ENCODE measurements at places on chromosomes 2 and 18.

- DNase-seq, result peak; percentile 1
Observed at GRCh38 chr2:128809880-128810279, 491.2 kb upstream of the HS6ST1 start.

- DNase-seq, result no peak
Observed at GRCh38 chr2:3460156-3460555, 59.2 kb downstream of the ADI1 start.

GRCh38 chr2:231617059-231617926 lies 24.6 kb downstream of the TEX44 start:
- no peak for DNase-seq

GRCh38 chr2:124959581-124959980 lies 934.5 kb downstream of the CNTNAP5 start:
- no peak for DNase-seq

- DNase-seq, result no peak
Observed at GRCh38 chr2:174666845-174667244, 69.2 kb upstream of the WIPF1 start.

DNA sequence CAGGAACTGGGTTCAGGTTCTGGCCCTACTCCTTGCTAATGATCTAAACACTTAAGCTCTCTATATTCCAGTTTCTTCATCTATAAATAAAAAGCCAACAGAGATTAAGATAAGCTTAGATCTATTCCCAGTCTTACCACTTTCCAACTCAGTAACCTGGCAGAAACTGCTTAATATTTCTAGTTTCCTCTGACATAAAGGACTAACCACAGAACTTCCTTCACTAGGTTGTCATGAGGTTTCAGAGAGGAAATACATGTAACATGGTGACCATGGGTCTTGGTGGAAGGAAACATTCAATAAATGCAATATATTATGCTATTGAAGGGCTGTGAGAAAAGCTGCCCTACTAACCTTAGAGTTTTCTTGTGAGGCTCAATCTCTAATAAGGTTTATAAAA lies 114.4 kb upstream of the PDE1A start:
- DNase-seq, result no peak

- DNase-seq, result no peak
Observed at GRCh38 chr2:239370876-239371725, 29.7 kb downstream of the HDAC4 start.

GRCh38 chr18:2087877-2088673 lies 483.2 kb downstream of the METTL4 start:
- no peak for DNase-seq

DNA sequence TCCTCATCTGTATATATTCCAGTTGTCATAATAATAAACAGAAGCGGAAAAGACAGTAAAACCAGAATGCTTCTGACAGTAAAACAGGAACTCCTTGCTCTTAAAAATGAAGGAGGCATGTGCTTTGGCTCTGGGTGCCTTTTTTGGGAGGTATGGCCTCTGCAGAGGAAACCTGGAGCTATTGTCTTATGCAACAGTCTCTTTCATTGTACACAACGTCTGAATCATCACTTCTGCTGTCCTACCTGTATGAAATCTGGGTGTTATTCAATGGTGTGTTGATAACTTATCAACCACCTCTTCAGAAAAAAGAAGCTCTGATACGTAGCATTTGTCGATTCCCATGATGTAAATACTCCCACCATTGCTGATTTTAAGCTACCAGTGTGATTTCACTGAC lies 64.8 kb downstream of the CDCA7 start:
- DNase-seq, result no peak

GRCh38 chr2:112712903-112713584 lies 7.8 kb upstream of the NT5DC4 start:
- peak; percentile 92 for DNase-seq

- DNase-seq, result no peak
Observed at GRCh38 chr2:17689010-17689409, 64.6 kb downstream of the SMC6 start.

- DNase-seq, result peak; percentile 57
Observed at GRCh38 chr2:43708891-43709290, 32.7 kb upstream of the C1GALT1C1L start.

GRCh38 chr2:159605441-159606178 lies 10.7 kb downstream of the BAZ2B start:
- no peak for DNase-seq

- peak; percentile 72 for DNase-seq
Observed at GRCh38 chr2:17979707-17980106, 101.2 kb downstream of the KCNS3 start.

- no peak for DNase-seq
Observed at GRCh38 chr2:217673627-217674026, 329.2 kb downstream of the TNS1 start.

DNA sequence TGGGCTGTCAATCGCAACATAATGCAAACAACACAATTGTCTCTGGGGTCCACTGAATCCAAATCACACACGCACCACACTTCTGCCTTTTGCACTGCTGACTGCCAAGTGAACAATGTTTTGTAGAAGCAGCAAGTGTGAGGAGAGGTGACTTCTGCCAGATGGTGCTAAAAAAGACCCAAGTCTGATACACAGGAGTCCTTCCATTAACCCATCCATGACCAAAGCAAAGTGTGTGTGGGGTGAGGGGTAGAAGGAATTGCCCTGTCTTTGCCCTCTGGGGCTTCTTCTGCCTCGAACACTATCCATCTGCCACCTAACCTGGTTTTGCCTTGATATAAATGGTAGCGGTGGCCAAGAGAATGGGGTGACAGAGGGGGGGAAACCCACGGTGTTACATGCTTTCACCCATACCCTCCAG lies 50.0 kb downstream of the C2orf42 start:
- DNase-seq, result no peak

GRCh38 chr2:50395605-50396297 lies 636.2 kb downstream of the NRXN1 start:
- DNase-seq, result no peak

DNA sequence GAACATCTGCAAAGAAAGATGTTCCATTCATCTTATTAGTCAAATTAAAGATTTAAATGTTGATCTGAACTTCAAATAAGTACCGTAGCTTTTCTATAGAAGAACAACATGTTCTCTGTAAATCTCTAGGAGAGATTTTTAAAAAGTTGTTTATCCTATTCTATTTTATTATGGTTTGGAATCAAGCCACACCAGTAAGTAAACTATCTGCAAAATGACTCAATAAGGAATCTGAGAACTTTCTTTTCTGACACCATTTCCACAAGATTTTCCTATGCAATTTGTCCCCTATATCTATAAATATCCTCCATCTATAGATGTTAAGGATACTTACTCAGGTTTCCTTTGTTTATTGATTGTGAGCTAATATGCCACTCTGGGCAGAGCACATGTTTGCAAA lies 736.6 kb downstream of the CBLN2 start:
- DNase-seq, result peak; percentile 5

DNA sequence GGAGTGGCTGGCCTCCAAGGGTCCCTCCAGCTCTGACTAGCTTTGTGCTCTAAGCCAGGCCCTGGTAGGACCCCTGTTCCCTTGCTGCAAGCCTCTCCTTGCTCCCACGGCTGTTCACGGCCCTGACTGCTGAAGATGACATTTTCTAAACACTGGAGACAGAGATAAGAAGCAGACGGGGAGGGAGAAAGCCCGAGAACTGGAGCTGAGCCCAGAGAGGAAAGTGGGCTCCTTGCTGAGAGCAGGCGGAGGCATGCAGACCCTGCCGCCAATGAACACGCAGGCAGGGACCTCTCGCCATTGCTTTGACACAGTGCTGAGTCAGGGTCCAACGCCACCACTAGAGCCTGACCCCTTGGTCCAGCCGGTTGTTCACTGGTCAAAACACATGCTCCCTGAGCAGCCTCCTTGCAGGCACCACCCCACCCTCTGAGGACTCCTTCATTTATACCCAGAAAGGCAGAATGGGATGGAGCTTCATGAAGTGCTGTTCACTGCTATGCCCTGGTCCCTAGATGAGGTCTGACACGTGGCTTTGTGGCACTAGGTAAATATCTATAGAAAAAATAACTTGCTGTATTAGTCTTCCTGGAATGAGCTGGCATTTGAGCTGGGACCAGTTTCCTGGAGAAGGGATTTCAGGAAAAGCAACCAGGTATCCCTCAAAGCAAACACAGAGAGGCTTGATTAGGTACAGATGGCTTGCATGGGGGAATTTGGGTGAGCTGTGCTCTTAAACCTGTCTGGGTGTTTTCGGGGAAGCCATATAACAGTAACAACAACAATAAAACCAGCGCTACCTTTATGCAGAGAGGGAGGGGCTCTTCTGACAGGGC lies 65.7 kb downstream of the MCFD2 start:
- DNase-seq, result peak; percentile 98

DNA sequence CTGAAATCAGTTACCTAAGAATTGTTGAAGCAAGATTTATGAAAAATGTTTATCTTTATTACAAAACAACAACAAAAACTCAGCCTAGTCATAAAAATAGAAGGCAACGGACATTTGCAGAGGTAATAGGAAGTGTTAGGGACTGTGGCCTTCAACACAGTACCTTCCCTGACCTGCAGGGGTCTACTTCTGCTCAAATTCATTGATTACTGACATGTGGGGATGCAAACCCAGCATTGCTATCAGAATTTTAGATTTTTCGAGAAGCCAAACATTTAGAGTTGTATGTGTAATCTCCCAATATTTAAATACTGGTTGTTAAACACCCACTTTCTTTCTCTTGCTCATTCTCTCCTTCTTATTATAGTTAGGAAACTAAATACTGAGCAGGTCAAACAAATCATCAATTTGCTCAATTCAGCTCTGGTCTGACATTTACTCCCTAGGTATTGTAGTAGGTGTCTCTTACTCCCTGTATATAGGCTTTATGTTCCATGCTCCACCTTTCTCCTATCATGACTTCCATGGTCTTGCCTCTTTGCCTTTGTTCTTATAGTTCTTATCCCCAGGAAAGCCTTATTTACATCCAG lies 198.5 kb downstream of the UBE2E3 start:
- DNase-seq, result no peak

DNA sequence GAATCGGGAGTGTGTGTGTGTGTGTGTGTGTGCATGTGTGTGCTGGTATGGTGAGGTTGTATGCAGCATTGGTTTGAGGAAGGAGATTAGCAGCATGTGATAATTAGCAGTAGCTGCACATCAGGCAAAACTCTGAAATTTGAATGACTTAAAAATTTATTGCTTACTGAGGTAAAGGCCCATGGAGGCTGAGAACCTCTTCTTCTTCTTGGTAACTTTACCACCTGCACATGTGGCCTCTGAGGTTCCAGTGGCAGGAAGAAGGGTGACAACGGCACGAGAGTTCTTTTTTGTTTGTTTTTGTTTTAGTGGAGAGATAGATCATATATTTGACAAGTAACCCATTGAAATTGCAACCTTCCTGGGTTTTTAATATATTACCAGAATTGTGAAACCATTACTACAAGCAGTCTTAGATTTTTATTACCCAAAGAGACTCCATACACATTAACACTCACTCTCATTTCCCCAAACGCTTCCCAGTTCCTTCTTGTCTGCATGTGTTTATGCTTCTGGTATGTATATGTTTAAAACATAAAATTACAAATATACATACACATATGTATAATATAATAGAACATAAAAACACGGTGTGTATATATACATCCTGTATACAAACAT lies 292.1 kb downstream of the PTGR3 start:
- DNase-seq, result no peak

GRCh38 chr2:145094370-145094769 lies 574.5 kb upstream of the ZEB2 start:
- DNase-seq, result peak; percentile 33

GRCh38 chr2:117661619-117662018 lies 152.9 kb upstream of the DDX18 start:
- no peak for DNase-seq

DNA sequence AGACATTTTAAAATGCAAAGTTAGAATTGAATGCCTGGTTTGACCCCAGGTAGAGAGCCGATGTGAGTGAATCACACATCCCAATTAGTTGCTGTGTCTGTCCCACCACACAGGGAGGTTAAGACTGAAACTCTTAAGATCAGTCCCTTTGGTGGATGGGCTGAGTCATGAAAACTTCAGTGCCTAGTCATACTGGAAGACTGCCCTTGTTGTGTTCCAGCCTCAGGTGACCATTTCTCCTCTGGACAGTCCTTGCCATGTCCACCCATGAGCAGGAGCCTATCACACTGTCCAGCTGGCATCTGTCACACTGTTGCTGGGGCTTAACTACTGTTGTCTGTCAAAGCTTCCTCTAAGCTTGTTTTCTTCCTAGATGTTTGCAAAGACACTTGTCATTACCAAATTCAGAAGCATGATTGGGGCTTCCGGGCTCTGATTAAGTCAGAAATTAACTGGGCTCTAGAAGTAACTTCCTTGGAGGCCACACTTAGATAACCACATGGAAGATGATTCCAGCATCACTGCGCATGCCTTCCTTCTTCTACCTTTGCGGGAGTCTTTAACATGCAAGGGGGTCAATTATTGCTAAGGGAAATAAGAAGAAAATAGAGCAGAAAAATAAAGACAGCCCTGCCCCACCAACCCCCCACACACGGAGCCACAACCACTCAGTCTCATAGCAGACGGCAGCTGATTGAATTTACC lies 21.3 kb downstream of the CYRIA start:
- peak; percentile 46 for DNase-seq

GRCh38 chr2:16394072-16394985 lies 271.3 kb downstream of the CYRIA start:
- no peak for DNase-seq

GRCh38 chr2:234366891-234367290 lies 130.0 kb downstream of the ARL4C start:
- DNase-seq, result peak; percentile 45

DNA sequence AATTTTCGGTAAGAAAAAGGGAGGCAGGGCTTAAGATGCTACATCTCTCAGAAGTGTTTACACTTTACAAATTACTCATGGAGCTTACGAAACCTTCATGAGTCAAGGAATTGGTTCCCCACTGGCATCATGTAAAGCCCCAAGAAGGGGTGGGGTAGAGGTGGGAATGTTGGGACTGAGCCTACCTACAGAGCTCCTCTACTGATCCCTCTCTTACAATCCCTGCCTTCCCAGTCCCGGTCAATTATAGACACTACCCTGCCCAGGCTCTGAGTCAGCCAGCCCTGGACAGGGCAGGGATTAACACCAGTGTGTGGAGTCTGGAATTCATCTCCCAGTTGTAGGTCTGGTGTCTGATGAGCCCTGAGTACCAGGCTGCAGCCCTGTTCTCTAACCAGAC lies 248.9 kb downstream of the PAX3 start:
- DNase-seq, result peak; percentile 55

GRCh38 chr2:241110607-241111439 lies 8.7 kb upstream of the MTERF4 start:
- DNase-seq, result no peak

DNA sequence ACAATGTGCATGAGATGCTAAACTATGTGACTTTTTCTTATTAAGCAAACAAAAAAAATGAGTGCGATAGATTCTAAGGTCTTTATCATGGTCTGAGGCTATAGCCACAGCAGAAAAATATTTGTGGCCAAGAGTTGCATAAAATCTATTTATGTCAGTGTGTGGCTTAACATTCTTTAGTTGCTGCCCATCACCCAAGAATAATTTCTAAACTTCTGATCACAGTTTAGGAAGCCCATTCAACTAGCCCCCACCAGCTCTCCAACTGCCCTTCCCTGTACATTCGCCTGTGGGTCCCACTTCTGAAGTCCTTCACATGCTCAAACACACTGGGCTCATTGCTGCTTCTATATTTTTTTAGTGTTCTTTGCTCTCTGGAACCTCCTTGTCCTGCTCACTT lies 107.1 kb downstream of the CTNNA2 start:
- DNase-seq, result no peak

GRCh38 chr18:72458271-72458670 lies 85.9 kb downstream of the CBLN2 start:
- DNase-seq, result no peak

All from fibroblast of mammary gland (primary cell).